HT1080 (cell line): ENCODE measurements at places on chromosomes 2 and 18. TPM values are rescaled to one million over a fixed set of nuclear protein-coding genes. Genes with fewer than 3 reads are reported as not detected.
A peak's percentile ranks its signal among the peaks of the same experiment; 100 is the strongest.

DNA sequence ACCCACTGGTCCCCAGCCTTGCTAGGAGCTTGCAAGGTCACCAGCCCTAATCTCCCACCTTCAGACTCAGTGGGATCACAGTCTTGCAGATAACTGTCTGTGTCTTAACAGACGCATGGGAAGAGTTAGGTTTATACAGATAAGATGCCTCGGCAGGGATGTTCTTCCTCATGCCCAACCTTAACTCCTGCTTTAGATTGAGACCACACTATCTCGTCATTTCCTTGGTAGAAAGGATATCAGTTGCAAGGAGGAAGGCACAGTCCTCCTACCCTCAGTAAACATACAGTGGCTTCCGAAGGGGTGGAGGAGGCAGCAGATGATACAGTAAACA lies 7.2 kb downstream of the NT5DC4 start:
- no peak for DNase-seq

DNA sequence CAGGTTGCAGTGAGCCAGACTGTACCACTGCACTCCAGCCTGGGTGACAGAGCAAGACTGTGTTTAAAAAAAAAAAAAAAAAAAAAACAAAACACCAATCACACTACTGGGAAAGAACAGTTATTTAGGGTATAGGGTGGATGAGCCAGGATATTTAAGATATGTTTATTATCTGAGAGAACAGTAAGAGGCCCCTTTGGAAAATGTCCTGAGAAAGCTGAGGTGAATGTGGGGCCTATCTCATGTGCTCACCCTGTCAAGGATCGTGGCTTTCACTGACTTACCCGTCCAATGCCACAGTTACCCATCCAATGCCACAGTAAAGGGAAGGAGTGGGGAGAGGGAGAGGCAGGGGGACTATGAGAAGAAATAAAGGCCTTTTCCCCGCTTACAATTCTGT lies 19.9 kb upstream of the ENOSF1 start:
- DNase-seq, result no peak

DNA sequence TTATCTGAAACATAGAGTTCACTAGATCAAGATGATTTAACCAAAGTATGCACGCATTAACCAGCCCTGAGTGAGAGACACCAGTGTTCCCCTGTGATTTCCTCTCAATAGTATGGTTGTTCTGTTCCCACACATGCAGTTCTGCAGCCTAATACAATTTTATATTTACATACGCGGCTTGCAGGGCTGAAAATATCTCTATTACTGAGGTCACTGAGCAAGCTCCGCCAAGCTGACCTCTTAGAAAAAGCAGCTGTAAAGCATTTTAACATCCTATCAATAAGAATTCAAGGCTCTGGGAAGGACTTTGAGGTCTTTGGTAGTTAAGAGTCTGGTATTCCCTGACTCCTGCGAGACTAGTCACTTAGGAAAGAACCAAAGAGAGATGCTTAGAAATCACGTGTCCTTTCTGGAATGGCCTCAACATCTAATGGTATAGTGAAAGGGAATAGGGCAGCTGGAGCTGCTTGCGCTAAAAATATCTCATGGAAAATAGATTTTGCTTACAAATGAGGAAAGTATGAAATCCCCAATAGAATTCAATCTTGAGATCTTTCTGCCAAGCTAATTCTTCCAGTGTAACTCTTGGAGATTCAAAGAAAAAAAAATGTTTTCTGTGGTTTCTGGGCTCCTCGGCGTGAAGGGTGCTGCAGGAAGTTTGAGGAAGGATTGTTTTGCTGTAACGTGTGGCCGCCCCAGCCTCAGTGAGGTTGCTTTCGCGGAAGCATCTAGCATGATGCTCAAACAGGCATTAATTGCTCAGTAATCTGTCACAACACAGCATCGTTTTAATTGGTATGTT lies 59.2 kb downstream of the DOCK10 start:
- no peak for DNase-seq

DNA sequence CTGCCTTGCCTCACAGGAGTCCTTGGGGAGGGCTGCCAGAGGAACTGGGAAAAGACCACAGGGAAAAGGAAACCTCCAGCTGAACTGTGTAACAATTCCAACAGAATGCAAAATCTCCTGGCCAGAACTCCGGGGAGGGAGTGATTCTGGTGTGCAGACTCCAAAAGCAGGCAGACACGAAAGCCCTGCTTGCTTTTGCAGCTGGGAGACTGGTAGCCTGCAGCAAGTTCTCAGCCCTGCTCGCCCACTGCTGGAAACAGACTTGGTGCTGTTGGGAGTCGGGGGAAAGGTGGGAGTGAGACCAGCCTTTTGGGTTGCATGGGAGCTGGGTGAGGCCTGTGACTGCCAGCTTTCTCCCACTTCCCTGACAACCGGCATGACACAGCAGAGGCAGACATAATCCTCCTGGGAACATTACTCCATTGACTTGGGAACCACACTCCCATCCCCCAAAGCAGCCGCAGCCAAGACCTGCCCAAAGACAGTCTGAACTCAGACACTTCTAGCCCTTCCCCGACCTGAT lies 26.0 kb upstream of the NMI start:
- peak; percentile 15 for DNase-seq

DNA sequence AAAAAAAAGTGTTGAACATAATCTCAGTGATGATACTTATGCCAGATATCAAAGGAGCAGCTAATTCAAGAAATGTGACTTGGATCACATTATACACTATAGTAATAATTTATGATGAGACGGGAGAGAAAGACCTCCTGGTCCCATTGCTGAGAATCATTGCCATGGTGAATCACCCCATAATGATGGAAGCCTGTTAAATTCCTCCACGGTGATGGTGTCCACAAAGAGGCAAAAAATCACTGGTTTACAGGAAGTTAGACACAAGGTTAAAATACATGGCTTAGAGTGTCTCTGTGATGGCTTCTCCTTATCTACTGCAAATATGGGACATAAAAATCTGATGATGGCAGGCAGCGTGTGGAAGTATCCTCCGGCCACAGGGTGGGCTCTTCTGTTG lies 210.0 kb downstream of the CDH2 start:
- DNase-seq, result no peak

GRCh38 chr2:129930451-129930850 lies 49.0 kb upstream of the RAB6C start:
- DNase-seq, result no peak

GRCh38 chr18:12064086-12064763 lies 29.4 kb upstream of the ANKRD62 start:
- DNase-seq, result no peak

GRCh38 chr18:75360215-75360614 lies 67.3 kb downstream of the SMIM21 start:
- no peak for DNase-seq

GRCh38 chr18:3583873-3584247 lies 133.9 kb downstream of the TGIF1 start:
- DNase-seq, result no peak

DNA sequence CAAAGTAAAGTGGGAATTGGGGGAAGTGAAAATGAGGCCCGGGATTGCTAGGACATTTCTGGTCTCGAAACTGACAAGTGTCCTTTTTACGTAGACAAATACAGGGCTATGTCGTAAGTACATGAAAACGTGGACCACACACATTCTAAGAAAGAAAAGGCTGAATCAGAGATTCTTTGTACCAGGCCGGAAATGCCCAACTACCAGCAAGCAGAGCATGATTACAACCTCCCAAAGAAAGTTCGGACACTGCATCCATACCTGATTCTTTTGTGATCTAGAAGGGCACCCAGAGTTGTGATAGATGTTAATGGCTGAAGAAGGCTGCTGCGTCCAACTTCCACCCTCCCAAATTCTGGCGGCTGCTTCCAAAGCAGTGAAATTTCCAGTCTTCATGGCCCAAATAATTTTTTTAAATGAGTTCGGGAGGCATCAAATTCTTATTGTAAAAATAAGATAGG lies 1.7 kb downstream of the RBMS1 start:
- DNase-seq, result peak; percentile 73

- no peak for DNase-seq
These were observed 36.1 kb downstream of the ZRANB3 start for GRCh38 chr2:135494917-135495316.

DNA sequence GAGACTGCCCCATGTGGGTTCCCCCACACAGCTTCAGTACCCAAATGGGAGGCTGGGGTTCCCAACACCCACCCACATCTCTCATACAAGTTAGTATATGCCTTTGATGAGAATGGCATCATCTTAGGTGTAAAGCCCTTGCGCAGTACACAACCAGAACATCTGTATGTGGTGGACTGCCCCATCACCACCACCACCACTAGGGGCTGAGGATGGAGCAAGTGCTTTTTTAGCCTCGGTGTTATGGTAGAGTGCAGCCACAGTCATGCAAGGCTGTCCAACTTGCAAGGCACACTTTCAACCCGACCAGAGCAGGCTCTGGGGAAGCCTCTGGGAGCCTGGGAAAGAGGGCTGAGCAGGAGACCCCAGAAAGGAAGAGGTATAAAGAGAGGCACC lies 241.2 kb downstream of the TFCP2L1 start:
- no peak for DNase-seq

DNA sequence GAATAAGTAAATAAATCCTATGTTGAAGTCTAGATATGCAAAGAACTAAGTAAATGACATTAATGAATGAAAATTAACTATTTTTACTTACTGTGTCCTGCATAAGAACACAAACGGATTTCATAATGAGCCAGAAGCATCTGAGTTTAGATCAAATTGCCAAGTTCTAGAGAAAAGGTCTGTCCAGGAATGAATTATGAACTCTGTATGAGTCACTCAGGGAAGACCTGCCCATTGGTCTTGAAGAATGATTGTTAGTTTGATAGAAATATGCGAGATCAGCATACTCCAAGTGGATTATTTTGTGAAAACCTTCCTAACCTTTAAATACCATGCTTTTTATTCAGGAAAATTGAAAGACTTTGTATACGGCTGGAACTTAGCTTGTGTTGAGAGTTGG lies 189.5 kb downstream of the DOK6 start:
- DNase-seq, result peak; percentile 18

DNA sequence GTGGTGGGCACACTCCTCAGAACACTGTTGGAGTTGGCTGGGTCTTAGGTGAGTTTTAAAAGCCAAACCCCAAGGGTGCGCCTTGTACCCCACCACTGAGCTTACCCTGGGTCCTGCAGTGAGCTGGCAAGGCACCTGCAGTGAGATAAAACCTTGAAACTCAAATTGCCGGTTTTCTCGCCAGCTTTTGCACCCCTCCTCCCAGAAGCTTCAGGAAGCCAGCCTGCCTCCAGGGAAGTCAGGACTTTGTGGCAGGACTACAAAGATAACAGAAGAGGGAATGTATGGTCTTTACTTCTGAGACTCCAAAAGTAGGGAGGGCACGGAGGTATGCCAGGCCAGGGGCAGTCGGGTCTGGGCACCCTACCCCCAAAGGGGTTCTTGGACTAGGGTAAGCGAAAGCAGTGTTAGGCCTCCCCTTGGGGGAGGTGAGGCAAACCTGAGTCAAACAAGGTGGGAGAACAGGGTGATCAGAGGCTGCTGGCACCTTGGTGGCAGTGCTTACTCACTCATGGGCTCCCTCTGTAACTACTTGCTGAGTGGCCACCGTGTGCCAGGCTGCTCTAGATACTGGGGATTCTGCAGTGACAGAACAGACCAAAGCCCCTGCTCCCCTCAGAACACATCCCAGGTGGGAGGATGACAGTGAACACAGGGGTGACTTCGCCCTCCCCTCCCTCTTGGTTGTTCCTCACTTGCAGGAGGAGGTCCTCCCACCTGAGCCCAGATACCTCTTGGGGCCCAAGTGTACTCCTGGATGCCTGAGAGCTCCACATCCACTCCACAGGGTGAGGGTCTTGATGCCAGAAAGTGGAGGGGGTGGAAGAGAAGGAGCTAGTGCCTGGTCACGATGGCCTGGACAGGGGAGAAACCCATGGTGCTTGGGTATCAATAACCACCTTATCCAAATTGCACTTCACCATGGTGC lies 69.3 kb upstream of the RGPD5 start:
- DNase-seq, result no peak

DNA sequence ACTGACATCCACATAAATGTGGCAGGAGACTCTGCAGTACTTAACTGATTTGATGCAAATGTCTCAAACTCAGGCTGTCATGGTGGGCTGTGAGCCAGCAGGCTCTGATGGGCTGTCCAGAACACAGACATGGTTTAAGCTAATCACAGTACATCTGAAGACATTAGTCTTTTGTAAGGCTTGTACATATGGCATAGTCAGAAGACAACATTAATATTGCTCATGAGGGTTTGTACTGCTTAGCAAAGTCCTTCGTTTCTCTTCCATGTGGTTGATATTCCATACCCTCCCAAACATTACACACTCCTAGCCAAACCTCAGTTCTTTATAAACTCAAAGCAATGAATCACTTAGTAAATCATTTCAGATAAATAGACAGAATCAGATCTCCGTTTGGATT lies 330.6 kb downstream of the RND3 start:
- DNase-seq, result no peak

GRCh38 chr2:113806217-113806913 lies 49.9 kb upstream of the SLC35F5 start:
- no peak for DNase-seq

DNA sequence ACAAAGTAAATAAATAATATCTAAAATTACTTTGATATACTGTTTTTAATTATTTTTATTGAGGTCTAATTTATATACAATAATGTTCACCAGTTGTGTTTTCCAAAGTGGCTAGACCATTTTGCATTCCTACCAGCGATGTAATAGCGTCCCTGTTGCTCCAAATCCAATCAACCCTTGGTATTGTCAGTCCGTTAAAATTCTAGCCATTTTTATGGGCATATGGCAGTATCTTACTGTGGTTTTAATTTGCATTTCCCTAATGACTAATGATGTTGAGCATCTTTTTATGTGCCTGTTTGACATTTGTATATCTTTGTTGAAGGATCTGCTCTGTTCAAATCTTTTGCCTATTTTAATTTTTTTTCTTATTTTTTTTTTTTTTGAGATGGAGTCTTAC lies 185.0 kb downstream of the PRPF40A start:
- no peak for DNase-seq

DNA sequence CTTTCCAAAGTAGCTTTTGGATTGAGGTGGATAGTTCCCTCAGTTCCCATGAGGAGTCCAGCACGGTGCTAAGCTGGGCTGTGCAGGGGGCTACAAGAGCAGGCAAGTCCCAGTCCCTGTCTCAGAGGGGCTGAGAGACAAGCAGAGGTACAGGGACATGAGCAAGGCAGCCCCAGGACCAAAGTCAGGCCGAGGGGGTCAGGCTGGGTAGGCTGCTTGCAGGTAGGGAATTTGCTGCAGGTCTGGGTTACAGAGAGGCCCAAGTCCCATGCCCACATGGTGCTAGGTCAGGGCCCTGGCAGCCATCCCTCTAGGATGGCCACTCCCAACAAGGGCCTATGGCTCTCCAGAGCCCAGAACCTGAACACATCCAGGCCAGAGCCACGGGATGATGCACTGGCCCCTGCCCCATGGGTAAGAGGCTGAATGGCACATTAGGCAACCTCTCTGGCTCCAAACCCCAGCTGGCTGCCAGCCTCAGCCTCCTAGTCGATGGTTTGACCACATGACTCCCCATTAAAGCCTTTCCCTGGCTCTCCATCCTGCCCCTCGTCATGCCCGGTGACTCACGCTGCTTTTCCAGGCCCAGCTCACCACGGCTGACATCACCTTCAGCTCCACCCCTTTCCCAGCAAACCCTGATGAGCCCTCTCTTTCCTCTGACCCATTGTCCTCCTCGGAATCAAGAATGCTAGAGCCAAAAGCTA lies 83.7 kb downstream of the SDC1 start:
- DNase-seq, result peak; percentile 98

CSRNP3 gene
- not detected in 2 replicates for total RNA-seq

TCF23 gene
- not detected in 2 replicates for total RNA-seq

SLC9A4 gene
- not detected in 2 replicates for total RNA-seq

PIGN gene
- 7.9 and 9.6 TPM in 2 replicates for total RNA-seq

OTOF gene
- not detected in 2 replicates for total RNA-seq

MATN3 gene
- total RNA-seq, result 0.07 and 0.47 TPM in 2 replicates

LAMA1 gene
- total RNA-seq, result 12.2 and 12.6 TPM in 2 replicates

SCN2A gene
- total RNA-seq, result 4.4 and 4.6 TPM in 2 replicates

B3GNT7 gene
- total RNA-seq, result 0.14 TPM in 1 of 2 replicates, not detected in the other

GPR35 gene
- 0.05 TPM in 1 of 2 replicates, not detected in the other for total RNA-seq
